Activated CD4-positive, CD25-positive, alpha-beta regulatory T cell (primary cell): ENCODE measurements at places on chromosomes 7 and 10.

GRCh38 chr7:24757353-24758275 lies at the start of gene GSDME:
GSDME (minus strand) TSS chr7:24757464; CDS start chr7:24749774, 7,690 bp downstream.
- DNase-seq, result no peak

DNA sequence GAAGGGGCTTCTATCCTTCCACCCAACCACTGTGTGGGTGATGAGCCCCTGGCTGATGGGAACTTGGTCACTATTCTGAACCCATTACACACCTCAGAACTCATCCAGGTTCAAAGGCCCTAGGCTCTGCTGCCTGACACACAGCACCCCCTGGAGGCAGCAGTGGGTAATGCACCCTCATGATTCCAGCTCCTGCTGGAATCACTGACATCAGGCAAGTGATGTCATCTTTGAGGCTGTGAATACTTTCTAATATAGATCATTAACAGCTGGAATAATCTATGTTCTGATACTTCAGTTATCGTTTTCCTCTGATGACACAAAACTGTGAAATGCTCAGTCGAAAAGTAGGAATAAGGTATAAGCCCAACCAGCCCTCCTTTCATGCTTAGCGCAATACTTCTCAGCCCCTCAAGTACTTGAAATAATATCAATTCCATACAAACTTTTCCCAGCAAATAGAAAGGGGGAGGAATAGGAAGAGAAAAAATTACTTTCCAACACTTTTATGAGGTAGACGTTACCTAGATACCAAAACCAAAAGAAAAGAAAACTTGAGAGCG lies 7.5 kb upstream of the RBP3 start:
- peak; percentile 25 for DNase-seq

GRCh38 chr7:86320341-86320740 lies 323.4 kb upstream of the GRM3 start:
- no peak for DNase-seq

GRCh38 chr7:51591223-51591622 lies 274.6 kb upstream of the COBL start:
- DNase-seq, result no peak

- DNase-seq, result no peak
Measured at GRCh38 chr7:23121165-23121564, 15.6 kb downstream of the KLHL7 start.

- DNase-seq, result no peak
Measured at GRCh38 chr7:80151274-80151665, 16.6 kb downstream of the GNAI1 start.

GRCh38 chr10:92891885-92892690 lies 43.8 kb downstream of the EXOC6 start:
- no peak for DNase-seq

DNA sequence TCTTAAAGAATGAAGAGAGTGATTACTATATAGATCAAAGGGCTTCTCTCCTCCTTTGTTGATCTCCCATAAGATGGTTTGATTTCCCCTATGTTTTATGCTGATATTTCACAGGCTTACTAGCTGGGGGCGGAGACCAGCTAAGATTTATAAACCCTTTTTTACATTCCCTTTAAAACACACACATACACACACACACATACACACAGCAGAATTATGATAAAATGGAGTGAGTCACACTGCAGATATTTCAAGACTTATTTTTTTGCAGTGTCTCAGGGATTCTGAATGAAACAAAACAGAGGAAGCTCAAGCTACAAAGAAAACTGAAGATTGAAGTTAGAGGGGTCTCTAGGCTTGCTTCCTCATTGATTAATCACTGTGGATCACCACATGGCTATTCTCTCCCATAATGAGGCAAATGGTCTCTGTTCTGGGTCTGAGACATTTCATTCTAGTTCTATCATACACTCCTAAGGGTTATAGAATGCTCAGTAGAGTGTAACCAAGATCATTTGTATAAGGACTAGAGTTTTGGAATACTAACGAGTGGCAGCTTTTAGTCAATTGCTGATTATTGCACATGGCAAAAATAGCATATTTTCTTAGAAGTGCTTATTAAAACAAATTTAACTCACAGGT lies 18.6 kb downstream of the INA start:
- DNase-seq, result no peak

DNA sequence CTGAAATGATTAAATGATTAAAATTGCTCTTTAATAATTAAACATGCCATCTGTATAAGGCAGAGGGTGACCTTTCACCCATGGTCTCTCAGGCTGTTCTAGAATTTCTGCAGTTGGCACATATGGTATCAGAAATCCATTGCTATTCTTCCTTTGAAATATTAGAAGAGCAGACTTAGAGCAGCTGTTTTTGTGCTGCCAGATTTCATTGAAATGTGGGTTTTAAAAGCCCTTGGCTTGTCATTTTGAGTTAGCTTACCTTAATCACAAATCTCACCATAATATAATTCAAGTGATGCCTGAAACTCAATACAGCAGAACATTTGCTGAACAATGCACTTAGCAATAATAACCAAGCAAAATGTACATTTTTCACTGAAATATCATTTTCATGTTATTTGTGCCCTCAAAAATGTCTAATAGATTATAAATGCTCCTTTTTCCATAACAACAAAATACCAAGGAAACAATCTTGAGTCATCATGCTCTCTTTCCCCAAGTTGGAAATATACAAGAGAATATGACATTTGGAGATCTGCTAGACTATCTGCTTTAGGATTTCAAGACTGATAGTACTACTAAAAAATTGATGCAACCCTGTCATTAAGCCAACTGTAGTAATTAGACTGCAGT lies 16.1 kb upstream of the PTTG1IP2 start:
- DNase-seq, result no peak

DNA sequence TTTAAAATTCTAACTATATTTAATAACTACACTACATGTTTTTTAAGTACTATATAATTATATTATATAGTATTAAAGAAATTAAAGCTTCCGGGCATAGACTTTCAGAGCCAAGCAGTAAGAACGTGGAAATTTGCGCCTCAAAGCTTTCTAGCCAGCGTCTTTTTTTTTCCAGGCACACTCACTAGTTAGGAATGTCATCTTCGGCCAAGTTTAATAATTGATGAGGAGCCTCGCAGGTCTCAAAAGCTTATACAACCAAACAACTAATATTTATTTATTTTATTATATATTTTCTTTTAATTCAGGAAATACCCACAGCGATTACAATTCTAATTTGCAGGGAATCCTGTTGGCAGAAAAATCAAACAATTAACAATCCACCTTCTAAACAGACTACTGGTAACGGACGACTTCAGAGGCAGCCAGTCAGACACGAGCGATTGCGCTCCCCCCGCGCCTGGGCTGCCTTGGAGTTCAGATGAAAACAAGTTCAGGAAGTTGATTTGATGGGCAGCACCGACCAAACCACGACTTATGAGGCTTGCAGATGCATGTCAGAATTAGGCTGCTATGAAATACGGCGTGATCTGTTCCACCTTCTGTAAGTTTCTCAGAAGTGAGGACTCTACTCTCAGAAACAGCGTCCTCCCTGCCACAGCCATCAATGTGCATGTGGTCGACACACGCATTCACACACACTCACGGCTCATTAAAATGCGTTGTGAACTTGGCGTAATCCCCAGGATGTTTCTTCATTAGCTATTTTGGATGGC lies 431.8 kb upstream of the MGMT start:
- no peak for DNase-seq

GRCh38 chr10:20033476-20033875 lies 217.2 kb downstream of the PLXDC2 start:
- DNase-seq, result no peak

DNA sequence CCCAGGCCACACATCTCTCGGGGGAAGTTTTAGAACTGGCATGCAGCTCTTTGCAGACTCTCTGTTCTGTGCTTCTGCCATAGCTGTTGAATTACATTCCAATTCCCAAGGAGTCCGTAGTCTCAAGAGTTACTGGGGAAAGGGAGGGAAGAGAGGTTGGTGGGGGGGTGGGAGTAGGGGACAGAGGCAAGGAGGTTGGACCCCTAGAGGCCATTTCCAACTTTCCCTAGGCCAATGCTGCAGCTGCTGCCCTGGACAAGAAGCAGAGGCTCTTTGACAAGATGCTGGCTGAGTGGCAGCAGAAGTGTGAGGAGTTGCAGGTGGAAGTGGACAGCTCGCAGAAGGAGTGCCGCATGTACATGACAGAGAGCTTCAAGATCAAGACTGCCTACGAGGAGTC lies 23.8 kb downstream of the MYH16 start:
- DNase-seq, result no peak

DNA sequence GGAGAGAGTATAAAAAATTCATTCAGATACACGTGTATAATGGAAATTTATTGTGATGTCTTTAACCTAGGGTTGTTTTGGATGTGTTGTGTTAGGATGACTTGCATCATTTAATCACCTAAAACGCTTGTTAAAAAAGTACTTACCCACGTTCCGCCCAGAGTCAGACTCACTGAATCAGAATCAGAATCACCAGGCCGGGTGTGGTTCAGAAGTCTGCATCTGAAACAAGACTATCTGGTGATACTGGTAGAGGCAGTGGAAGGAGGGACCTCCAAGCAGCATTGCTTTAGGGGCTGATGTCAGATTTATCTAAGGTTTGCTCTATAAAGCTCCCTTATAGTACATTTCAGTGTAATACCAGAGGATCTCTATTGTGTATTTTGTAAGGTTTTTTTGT lies 20.5 kb upstream of the PLXDC2 start:
- no peak for DNase-seq

GRCh38 chr10:132400547-132401151 lies 3.6 kb downstream of the PWWP2B start:
- DNase-seq, result no peak

DNA sequence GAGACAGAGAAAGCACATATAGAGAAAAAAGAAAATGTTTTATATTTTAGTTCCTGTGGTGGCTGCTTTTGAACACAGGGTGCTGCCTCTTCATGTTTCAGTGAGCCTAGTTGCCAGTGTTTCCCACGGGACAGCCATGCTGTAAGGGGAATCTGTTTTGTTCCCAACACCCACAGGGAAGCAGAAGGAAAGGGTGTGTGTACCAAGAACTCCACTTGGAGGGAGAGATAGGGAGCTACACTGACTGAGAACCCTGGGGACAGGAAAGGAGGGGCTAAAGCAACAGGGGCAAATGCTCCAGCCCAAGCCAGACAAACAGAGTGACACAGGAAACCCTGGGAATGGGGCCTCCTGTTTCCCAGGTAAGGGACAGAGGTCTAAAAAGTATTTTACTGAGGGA lies 40.2 kb downstream of the FRMPD2 start:
- no peak for DNase-seq
